ENCODE measurements at places on chromosomes 13 and 19. TPM values are rescaled to one million over a fixed set of nuclear protein-coding genes. Genes with fewer than 3 reads are reported as not detected.

GRK1 gene
- not detected for total RNA-seq

CAMSAP3 gene
- total RNA-seq: not detected

PLIN4 gene
- 0.43 TPM for total RNA-seq

SKA3 gene
- total RNA-seq: 1.3 TPM

ACER1 gene
- total RNA-seq: 0.09 TPM

ZNF443 gene
- 2.4 TPM for total RNA-seq

ZNF546 gene
- 5.7 TPM for total RNA-seq

ZIM2 gene
- 0.09 TPM for total RNA-seq

CGB2 gene
- not detected for total RNA-seq

MYCBP2 gene
- total RNA-seq: 47.1 TPM

PCDH9 gene
- 1.0 TPM for total RNA-seq

TPTE2 gene
- not detected for total RNA-seq

C1QTNF9B gene
- total RNA-seq: 0.95 TPM

KLK14 gene
- total RNA-seq: not detected

SMIM44 gene
- not detected for total RNA-seq

SIGLEC14 gene
- not detected for total RNA-seq

TMEM272 gene
- not detected for total RNA-seq

RPS5 gene
- 2,454 TPM for total RNA-seq

ETFB gene
- 442 TPM for total RNA-seq

CRB3 gene
- 0.16 TPM for total RNA-seq

LILRA6 gene
- not detected for total RNA-seq

ZNF793 gene
- 1.3 TPM for total RNA-seq

KLK15 gene
- total RNA-seq: not detected

CEACAM20 gene
- not detected for total RNA-seq

ACP5 gene
- 0.95 TPM for total RNA-seq
